GM12865 (cell line): ENCODE measurements at places on chromosomes 5 and 9.

- DNase-seq = no peak
Measured at GRCh38 chr5:137890845-137891244, 1.6 kb downstream of the PKD2L2 start.

DNA sequence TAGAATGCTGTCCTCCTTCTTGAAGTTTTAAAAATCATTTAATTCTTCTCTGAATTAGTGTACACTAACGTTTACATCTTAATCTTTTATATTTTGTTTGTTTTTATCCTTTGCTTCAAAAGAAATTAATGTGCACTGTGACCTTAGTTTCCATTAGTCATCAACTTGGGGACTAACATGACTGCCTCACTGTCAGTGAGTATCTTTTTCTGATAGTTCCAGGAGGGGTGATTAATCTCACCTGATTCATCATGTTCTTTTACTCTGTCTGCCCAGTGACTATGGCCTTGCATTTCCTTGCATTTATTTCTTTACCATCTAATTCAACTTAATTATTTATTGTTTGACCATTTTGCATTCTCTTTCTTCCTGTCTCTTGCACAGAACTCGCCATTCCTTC, 33.4 kb upstream of the NR3C1 start:
- DNase-seq = no peak

GRCh38 chr9:87748881-87749280, 23.0 kb downstream of the CTSL start:
- DNase-seq = no peak

GRCh38 chr9:121541256-121541655, 41.6 kb upstream of the GGTA1 start:
- DNase-seq = no peak

- DNase-seq = no peak
Measured at GRCh38 chr5:14998491-14998890, 126.9 kb upstream of the ANKH start.

DNA sequence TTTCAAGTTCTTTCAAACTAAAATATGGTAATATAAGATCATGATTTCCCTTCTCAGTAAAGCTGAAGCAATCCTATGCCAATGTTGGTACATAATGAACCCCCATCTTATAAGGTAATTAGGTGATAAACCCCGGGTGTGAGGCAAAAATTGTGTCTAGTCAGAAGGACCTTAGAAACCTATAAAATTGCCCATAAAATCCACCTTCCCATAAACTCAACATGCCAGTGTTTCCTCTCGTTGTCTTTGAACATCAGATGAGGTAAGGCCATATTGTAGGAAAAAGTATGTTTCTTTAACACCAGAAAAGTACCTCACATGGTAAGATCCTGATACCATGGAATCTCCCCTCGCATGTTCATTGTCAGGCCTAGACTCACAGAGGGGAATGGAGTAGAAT, 43.3 kb downstream of the SNCAIP start:
- DNase-seq = no peak

- peak; percentile 17 for DNase-seq
Measured at GRCh38 chr5:95957561-95958203, 4.0 kb downstream of the ELL2 start.

- no peak for DNase-seq
Measured at GRCh38 chr9:108551030-108551841, 304.6 kb downstream of the ACTL7B start.

DNA sequence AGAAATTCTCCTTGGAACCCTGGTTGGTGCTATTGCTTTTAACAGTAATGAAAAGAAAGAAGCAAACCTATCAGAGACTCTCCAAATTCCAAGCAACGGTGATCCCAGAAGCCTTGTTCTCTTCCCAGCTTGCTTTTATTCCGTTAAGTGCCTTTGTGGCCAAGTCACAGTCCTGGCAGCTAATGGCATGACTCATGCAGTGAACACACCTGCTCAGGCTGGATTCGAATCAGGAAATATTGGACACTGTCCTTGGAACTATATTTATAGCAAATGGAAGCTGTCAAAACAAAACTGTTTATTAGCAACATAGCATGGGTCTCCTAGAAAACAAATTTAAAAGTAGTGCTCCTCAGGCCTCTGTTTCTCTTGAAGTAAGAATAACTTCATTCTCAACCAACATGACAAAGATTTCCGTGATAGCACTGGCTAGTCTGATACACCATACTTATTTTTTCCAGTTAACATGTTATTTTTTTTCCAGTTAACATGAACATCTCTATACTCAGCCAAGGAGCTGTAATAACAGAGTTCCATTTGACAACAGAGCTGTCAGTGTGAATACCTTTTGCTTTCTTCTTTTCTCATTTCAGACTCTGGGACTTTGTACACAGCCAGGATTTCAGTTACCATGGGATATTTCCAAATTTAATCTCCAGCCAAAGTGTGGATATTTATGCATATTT, 502.4 kb downstream of the GADD45G start:
- no peak for DNase-seq

DNA sequence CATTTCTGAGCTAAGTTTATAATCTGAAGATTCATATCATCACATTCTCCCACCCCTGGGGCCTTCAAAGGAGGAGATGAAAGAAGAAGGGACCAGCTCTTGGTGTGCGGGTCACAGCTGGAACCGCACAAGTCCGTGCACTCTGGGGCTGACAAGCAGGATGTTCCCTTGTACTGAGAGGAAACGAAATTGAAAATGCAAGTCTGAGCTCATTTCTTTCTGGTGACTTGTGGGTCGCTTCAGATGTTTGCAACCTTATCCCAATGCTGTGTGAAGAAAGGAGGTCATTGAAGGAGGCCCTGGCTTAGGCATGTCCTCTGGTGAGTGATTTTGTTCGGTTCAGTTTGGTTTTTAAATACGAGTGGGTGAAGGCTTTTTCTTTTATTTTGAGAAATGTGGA, 59.6 kb downstream of the C9orf152 start:
- peak; percentile 93 for DNase-seq

GRCh38 chr9:129627556-129628440, 1.8 kb downstream of the NTMT1 start:
- no peak for DNase-seq

- DNase-seq = no peak
Measured at GRCh38 chr5:145996135-145996534, 59.8 kb downstream of the SH3RF2 start.

DNA sequence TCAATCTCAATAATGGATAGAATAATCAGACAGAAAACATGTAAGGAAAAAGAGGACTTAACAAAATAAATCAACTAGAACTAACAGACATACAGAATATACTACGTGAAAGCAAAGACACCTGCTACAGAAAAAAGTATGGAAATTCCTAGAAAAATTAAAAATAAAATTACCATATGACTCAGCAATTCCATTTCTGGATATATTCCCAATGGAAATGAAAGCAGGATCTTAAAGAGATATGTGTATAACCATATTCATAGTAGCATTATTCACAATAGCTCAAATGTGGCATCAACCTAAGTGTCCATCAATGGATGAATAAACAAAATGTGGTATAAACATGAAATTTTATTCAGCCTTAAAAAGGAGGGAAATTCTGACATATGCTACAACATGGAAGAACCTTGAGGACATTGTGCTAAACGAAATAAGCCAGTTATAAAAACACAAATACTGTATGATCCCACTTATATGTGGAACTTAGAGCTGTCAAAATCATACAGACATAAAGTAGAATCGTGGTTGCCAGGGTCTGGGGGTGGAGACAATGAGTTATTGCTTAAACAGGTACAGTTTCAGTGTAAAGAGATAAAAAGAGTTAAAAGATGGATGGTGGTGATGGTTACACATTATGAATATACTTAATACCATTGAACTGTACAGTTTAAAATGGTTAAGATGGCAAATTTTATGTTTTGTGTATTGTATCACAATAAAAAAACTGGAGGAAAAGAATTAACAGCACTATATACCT, 6.9 kb downstream of the PLAA start:
- DNase-seq = no peak

DNA sequence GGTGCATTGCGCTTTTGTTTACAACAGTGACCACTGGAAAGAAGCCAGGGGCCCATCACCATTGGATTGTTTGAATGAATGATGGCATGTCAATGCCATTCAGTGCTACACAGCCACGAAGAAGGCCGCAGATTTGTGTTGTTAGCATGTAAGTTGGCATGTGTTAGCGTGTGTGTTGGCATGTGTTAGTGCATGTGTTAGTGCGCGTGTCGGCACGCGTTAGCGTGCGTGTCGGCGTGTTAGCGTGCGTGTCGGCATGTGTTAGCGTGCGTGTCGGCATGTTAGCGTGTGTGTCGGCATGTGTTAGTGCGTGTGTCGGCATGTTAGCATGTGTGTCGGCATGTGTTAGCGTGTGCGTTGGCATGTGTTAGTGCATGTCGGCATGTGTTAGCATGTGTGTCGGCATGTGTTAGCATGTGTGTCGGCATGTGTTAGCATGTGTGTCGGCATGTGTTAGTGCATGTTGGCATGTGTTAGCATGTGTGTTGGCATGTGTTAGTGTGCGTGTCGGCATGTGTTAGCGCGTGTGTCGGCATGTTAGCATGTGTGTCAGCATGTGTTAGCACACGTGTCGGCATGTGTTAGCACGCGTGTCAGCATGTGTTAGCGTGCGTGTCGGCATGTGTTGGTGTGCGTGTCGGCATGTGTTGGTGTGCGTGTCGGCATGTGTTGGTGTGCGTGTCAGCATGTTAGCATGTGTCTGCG, 15.3 kb upstream of the ANKRD33B start:
- DNase-seq = no peak

DNA sequence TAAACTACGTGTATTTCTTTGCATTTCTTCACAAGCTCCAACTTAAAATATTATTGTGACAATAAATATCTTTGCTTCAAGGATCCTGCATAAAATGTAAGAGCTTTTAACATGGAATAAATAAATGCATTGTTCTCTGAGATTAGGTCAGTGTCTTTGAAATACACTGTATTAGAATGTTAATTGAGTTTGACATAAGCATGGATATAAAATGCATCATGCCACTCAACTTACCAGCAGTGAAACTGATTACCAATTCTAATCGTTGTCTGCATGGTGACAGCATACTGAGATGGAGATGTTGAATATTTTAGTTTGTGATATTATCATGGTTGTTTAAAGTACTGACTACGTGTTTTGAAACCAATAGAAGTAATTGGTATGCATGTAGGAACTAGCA, 555.3 kb upstream of the ZNF608 start:
- DNase-seq = no peak

DNA sequence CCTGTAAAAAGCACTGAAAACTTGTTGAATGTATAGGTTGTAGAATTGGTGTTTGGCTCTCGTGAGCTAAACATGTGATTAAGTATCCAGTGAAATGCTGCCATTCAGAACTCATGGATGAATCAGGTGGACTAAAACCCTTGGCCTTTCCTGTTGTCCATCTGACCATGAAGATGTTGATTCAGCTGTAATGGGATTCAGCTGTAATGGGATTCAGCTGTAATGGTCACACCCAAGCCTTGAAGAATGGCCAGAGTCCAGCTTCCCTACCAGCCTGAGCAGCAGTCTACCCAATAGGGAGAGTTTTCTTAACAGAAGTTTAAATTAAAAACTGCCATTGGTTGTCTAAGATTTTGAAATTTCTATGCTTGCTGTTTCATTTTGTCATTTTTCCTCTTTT, 18.1 kb downstream of the MAMDC2 start:
- DNase-seq = no peak

GRCh38 chr9:26579056-26579455, 313.5 kb downstream of the CAAP1 start:
- DNase-seq = peak; percentile 0

GRCh38 chr9:20729523-20729922, 45.5 kb downstream of the FOCAD start:
- DNase-seq = no peak

- no peak for DNase-seq
Measured at GRCh38 chr5:55530669-55531068, 4.1 kb downstream of the PLPP1 start.

DNA sequence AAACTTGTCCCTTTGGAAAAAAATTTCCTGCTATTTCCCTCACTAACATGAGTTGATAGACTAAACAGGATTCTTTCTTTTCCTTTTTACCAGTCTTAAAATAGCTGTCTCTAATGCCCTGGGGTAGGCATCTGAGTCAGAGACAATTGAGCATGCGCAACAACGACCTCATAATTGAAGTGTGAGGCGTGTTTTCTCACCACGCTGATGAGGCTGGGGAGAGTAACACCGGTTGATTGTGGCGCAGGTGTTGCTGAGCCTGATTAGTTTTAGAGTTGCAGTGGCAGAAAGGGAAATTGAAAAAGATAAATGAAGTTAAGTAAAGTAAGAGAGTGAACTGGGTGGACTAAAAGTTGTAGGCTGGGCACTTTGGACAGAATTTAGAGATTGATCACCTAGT, 213.7 kb downstream of the TLR4 start:
- DNase-seq = no peak

- no peak for DNase-seq
Measured at GRCh38 chr5:35309365-35310130, 79.3 kb upstream of the PRLR start.

DNA sequence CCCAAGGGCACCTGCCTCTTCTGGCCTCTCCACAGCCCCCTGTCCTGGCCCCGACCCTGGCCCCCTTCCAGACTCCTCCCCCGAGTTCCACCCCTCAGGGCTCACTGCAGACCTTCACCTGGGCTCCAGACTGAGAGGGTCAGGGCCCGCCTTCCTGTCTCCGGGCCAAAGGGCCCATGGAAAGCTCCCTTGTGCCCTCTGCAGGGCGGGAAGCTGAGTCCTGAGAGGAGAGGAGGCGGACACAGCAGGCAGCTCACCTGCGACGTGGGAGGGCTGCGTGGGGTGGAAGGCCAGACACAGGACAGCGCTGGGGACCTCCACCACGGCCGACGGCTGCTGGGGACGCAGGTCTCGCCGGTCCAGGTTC, 20.6 kb downstream of the DYNC2I2 start:
- DNase-seq = no peak

GRCh38 chr5:138372225-138372624, 19.7 kb downstream of the KDM3B start:
- peak; percentile 49 for DNase-seq

DNA sequence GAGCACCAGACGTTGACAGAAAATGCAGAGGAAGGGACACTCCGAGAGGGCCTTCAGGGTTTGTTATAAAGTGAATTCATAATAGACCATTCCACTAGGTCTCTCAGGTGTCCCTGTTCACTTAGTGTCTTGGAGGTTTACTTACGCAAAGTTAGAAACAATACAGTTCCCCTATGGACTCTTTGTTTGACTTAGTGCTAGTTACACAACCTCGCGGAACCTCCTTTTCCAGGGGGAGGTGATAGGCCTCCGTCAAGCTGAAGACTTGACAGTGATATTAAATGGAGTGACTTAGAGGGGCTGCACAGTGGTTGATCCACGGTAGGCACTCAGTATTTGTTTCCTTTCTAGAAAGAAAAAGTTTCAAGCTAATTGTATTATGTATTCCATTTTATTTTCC, 1.3 kb downstream of the CCT5 start:
- DNase-seq = no peak
